ENCODE measurements at places on chromosomes 3 and 15.
A peak's percentile ranks its signal among the peaks of the same experiment; 100 is the strongest.

- DNase-seq = peak; percentile 46
Measured at GRCh38 chr3:50274371-50275104, 4.3 kb upstream of the LSMEM2 start.

GRCh38 chr15:92840149-92840548 lies 60.0 kb upstream of the CHD2 start:
- no peak for DNase-seq

GRCh38 chr3:22893644-22894325 lies 309.3 kb upstream of the UBE2E2 start:
- DNase-seq = no peak

- no peak for DNase-seq
Measured at GRCh38 chr15:52419494-52419893, 109.2 kb downstream of the MYO5A start.

GRCh38 chr15:69921626-69922619 lies 175.8 kb downstream of the TLE3 start:
- DNase-seq = no peak

DNA sequence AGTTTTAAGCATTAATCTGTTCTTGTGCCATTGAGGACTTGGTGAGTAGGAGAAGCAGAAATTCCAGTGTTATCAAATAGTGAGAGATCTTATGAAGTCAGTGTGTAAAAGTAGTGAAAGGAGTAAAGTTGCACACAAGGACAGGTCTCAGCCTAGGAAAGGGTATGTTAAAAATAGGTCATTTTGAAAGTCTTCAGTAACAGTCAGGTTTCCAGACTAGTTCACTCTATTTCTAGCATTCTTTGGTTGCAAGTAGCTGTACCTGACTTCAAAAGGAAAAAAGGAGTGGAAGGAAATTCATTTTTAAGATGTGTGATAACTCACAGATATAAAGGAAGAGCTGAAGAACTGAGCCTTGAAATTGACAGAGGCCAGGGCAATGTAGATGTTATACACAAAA lies 250.1 kb upstream of the SATB1 start:
- no peak for DNase-seq

GRCh38 chr3:23017801-23018200 lies 185.3 kb upstream of the UBE2E2 start:
- no peak for DNase-seq

DNA sequence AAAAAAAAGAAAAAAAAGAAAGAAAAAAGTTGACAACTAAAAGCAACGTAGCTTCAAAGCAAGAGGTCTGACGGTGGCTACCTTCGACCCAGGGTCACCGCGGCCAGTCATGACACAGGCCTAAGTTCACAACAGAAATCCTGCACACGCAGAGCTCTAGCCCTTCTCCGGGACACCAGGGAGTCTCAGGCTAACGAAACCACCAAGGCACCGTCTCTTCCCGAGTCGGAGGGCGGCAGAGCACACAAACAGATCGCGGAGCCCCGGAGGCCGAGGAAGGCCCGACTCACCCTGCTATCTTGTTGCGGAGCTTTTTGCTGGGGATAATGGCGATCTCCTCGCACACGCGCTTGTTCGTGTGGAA lies 584 bp downstream of the RPS17 start:
- no peak for DNase-seq

- DNase-seq = no peak
Measured at GRCh38 chr3:170027233-170028102, 10.3 kb upstream of the GPR160 start.

DNA sequence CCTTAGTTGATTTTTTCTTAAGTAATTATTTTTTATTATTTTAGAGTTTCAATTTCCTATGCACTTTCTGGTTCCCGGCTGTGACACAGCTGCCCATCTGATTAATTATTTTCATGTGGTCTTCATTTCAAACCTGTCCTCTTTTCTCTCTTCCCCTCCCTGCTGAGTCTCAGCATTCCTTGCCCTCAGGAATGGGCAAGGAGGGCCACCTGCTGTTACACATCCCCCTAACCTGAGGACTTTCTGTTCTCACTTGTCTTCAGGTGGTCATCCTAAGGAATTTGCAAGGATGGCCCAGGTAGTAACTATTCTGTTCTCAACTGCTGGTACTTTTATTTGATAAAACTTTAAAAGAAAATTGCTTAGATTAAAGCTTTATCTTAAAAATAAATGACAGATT lies 545.0 kb downstream of the OTOL1 start:
- DNase-seq = no peak

GRCh38 chr15:69585937-69586336 lies 133.3 kb downstream of the RPLP1 start:
- no peak for DNase-seq

DNA sequence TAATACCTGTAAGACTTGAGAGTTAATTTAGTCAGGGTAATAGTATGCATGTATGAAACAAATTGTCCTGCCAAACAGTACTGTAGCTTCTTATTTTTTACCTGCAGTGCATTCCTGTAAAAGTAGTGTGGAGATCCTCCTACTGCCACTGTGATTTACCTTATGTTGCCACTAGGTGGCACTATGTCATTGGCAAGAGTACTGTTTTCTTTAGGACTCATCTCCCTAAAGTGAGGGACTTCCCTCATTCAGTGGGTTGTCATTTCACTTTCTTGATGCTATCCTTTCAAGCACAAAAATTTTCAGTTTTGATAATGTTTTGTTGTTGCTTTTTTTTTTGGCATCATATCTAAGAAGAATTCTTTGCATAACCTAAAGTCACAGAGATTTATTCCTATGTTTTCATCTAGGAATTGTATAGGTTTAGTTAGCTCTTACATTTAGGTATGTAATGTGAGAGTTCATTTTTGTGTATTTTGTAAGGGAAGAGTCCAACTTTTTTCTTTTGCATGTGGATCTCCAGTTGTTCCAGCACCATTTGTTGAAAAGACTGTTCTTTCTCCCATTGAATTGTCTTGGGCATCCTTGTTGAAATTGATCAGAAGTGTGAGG lies 105.7 kb downstream of the AKAP13 start:
- peak; percentile 41 for DNase-seq

GRCh38 chr3:156978481-156978961 lies 152.4 kb downstream of the LEKR1 start:
- no peak for DNase-seq

DNA sequence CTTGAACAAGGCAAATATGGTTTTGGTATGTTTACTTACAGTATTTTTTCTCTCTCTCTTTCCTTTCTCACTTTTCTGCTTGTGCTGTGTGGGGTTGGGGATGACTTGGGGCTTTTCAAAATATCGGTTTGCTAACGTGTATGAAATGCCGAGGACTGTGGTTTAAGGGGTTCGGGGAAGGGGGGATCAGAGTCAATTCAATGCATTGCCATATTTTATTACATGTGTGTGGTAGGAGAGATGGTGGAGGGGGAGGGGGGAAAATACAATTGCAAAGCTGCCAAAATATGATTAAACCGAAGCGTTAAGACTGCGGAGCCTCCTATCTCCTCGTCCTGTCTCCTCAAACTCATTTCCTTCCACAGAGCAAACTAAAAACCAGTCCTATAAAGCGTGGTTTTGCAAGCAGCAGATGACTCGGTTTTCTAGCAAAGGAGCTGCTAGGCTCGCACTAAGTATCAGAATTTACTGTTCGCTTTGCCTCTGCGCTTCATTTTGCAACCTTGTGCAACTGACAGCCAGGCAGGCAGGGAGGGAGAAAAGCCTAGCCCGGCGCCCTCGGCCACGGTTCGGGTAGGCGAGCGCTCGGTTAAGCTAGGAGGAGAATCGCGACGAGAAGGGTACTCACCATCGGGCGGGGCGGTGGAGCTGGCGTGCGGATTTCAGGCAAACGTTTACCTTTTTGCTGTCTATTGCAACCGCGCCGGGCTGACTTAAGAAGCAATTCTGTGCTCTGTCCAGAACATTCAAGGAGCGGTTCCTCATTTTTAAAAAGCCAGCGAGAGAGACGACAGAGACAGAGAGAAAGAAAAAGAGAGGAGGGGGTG lies 4.0 kb upstream of the NR2F2 start:
- no peak for DNase-seq

DNA sequence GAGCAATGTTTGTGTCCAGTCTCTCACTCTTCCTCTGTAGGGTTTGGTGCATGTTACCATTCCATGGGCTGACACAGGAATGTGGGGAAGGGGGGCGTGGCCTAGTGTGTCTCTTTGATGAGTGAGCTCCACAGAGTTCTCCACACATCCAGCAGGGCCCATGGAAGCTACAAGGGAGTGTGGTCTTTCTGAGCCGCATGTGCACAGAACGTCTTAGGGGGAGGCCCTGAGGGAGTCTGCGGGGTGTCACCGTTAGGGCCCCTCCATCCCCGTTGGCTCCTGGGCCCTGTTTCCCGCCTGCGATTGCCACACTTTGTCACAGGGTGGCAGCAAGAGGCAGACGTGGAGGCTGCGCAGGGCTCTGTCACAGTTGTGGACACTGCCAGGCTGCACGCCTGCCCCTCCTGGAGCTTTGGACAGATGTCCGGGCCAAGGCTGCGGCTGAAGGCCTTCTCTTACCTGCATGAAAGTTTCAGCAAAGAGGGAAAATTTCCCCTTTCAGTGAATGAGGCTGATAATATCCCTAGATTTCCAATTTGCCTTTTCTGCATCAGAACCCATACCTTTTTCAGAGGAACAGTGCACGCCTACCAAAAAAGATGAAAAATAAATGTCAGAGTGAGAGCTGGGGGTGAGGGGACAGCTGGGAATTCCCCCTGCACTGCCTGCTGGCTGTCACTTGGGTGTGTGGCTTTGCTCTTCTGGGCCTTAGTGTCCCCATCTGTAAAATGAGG lies 24.3 kb downstream of the CACNA2D3 start:
- no peak for DNase-seq

DNA sequence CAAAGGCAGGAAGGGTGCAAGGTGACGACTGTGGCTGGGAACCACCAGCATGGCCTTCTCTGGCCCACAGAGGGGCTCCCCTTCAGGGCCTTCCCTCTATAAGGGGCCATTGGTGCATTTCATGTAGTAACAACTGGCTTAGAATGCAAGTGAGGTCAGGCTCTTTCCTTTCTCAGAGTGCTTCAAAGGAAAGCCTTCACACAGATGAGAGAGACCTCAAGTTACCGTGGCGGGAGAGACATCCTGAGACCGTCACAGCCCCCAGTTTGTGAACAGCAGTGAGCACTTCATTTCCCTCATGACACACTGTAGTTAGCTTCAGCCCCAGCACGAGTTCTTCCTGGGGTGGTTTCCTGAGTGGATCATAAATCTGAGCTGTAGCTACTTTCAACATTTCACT lies 96.6 kb upstream of the LIMD1 start:
- no peak for DNase-seq

DNA sequence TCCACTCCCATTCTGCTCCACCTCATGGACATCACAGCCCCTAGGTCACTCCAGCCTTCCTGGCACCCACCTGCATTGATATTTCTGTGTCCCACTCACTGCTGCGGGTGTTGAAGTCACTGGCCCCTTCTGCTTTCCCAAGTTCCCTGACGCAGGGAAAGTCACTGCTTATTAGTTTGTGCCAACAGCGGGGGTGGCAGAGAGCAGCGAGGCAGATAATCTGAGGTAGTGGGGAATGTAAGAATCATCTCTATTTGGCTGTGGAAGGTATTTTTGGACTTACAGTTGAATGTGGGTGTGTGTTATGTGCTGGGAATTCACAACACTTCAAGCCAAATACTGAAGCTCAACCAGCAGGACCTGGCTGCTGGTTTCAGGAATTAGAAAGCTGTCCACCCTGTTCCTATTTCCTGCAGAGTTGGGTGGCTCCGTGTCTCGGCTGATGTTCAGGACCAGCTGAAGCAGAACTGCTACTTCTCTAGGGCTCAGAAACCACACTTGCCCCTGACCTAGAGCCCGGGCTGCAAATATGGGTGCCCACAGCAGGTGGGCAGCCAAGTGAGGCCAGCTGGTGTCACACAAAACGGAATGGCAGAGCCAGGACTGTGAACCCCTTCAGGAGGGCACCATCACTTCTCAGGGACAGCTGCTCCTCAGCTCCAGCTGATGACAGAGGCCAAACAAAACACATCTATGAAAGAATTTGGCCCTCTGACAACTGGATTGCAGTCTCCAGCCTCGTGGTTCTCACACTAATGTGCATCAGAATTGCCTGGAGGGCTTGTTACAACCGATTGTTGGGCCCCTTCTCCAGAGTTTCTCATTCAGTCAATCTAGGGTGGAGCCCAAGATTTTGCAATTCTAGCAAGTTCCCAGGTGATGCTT lies 57.7 kb downstream of the SEMA5B start:
- no peak for DNase-seq

All from activated CD8-positive, alpha-beta memory T cell treated with anti-CD3 and anti-CD28 coated beads for 4 hours (primary cell).